ENCODE measurements at places on chromosomes 2 and 18.

- no peak for DNase-seq
Observed at GRCh38 chr2:227474410-227474809, 2.5 kb downstream of the AGFG1 start.

- no peak for DNase-seq
Observed at GRCh38 chr2:164504253-164504652, 117.0 kb downstream of the GRB14 start.

DNA sequence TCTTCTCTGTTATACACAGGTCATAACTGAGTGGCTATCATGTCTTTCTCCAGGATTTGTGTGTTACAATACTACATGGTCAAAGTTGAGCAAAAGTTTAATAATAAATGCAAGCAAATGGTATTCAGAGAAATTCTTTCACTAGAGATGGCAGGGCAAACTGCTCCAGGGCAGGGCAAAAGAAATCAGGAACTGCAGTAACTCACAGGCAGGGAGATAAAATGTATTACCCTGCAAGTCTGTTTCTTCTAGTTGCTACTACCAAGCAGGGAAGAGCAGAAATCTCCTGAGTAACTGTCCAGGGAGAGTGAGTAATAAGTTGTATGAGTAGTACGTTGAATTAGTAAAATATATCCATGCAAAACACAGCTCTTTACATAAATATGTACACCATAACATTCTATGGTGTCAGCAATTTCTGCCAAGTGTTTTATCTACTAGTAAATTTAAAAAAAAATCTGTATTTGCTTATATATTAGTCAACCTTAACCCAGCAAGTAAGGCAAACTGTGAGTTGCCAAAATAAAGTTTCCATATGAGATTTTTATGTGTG lies 404.1 kb downstream of the ZEB2 start:
- DNase-seq: no peak

GRCh38 chr2:163775304-163775703 lies 39.5 kb upstream of the FIGN start:
- DNase-seq: no peak

DNA sequence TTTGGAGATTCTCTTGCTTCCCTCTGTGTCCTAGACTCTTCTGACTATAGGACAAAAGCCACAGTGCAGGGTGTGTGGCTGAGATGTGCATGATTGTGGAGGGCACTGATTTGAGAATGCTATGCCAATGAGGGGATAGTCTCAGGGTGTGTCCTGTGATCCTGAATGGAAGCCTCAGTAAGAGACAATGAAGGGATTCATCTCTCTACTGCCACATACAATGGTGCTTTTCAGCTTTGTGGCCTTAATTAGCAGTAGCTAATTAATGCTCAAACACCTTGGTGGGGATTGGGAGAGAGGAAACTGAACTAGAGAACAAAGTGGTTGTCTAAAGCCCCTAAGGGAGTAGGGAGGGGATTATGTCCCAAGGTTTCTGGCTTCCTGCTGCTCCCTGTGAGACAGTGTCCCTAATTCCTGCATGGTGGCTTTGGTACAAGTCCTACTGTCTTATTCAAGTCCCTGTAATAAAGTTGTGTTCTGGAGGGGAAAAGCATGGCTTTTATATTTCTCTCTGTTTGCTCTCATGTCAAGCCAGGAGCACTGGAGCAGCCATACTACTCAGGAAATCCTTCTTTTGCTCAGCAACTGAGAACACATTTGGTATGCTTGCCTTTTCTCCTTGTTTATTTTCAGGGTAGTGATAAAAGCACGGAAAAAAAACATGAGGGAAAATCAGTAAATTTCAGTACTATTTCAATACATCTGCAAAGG lies 415.2 kb upstream of the TCF4 start:
- no peak for DNase-seq

- no peak for DNase-seq
Observed at GRCh38 chr2:121191191-121192170, 93.5 kb downstream of the TFCP2L1 start.

DNA sequence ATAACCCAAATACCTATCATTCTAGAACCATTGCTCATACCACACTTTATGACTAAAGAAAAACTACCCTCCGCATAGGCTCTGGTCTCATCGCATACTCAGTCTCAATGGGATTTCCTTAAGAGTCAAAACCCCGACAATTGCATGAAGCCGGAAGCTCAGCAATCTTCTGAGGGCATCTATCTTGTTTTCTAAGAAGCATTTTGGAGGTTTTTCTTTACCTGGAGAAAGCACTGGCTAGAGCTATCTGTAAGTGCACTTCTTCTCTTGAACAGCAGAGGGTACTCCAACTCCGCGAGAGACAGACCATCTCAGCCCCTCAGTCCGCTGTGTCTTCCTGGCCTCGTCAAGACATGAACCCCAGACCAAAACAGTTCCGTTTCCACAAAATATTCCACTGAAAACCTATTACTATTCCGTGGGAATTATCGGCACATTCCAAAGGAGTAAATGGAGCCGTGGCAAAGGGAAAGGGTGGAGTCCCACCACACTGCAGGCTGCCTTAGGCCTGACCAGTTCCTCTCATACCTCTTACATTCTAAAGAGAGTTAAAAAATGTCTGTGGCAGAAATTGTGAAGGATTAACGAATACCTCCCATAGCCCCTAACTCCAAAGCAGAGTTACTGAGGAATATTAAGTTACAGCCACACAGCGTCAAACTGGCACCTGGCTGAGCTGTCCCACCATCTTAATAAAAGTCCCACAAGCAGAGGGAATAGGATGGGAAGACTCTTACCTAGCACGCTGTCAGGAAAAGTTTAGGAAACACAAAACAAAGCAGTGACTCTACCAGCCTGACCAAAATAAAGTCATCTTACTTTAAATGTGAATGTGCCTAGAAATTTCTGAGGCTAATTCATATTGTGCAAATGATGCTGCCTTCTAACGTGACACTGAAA lies 325.6 kb upstream of the VRK2 start:
- no peak for DNase-seq

GRCh38 chr2:29001806-29002205 lies 20.7 kb downstream of the TOGARAM2 start:
- no peak for DNase-seq

DNA sequence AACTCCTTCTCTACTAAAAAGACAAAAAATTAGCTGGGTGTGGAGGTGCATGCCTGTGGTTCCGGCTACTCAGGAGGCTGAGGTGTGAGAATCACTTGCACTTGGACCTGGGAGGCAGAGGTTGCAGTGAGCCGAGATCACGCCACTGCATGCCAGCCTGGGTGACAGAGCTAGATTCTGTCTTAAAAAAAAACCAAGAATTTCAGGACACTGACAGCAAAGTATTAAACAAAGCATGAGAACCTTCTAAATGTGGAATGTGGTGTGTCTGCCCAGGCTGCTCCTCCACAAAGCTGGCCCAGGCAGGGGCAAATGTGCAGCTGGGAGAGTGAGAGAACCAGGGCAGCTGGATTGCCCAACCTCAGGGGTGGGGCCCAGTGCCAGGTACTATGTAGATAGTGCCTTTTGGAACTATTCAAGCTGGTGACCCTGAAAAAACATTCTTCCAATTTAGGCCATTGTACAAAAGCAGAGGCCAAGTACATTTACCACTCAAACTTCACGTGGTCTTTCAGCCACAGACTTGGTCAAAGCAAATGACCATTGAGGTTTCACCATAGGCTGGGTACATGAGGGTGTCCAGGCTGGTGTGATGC lies 6.7 kb upstream of the UGT1A5 start:
- no peak for DNase-seq

GRCh38 chr2:40628556-40628955 lies 176.7 kb upstream of the SLC8A1 start:
- no peak for DNase-seq

DNA sequence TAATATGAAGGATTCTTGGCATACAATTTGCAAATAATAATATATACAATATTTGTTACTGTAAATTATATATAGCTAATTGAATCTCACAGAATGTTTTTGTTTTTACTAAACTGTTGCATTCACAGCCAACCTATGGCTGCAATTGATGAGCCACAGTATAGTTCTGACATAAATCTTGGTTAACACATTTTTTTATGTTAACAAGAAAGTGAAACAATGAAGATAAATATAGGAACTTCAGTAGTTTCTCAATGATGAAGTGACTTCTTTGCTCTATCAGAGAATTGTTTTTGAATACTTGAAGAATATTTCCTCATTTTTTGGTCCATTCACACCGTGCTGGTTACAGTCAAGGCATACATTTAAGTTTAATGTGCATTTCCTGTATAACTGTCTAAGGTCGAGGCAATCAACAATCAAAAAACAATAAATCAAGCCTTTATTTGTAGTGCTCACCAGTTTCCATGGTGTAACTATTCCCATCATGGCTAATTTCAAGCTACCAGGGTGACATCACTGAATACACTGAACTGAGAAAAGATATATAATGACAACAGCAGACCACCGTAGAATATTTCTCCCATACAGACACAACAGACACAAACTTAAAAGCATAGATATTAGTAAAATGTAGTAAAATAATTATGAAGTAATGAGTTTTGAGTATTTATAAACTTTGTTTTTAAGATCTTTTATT lies 12.9 kb upstream of the ETAA1 start:
- DNase-seq: no peak

- no peak for DNase-seq
Observed at GRCh38 chr18:11089931-11090715, 59.2 kb downstream of the PIEZO2 start.

DNA sequence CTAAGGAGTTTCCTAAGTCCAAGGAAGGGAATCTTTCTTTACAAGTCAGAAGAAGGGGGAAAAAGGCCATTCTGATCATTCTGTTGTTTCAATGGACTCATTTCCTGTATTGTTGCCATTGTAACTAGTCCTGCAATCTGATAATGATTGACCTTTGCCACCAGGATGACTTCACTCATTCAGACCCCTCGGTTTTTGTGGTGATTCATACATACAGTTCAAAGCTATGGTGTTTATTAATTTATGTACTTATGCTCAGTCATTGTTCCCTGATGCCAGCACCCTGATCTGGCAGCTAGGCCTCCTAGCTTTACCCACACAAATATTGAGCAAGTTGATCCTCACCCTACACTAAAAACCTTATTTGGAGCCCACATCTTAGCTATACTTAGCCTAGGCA lies 57.6 kb upstream of the ZNF519 start:
- DNase-seq: no peak

DNA sequence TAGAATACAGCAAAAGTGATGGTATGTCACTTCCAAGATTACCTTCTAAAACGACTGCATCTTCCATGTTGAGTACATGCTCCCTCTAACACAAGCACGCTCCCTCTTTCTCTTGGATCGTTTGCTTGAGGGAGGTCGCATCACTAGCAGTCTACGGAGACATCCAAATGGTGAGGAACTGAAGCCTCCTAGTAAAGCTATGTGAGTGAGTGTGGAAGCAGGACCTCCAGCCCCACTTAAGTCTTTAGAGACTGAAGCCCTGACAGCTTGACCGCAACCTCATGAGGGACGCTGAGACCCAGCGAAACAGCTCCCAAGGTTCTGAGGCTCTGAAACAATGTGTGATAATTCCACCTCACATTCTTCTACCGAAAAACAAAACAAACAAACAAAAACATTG lies 486.7 kb upstream of the GCFC2 start:
- no peak for DNase-seq

GRCh38 chr2:188786368-188786841 lies 187.8 kb upstream of the COL3A1 start:
- no peak for DNase-seq

DNA sequence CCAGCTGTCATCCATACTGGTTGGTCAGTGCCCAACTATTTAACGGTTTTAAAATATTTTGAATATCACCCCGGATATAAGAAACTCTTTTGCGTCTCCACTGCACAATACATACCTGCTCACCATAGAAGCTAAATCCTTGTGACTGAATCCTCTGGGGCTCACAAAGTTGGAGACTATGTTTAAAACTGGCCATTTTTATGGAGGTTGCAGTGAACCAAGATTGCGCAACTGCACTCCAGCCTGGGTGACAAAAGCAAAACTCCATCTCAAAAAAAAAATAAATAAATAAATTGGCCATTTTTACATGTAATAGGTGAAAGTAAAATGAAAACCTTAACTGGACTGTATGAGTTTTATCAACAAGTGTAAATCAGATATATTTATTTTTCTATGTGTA lies 55.6 kb upstream of the TMEM17 start:
- DNase-seq: no peak

DNA sequence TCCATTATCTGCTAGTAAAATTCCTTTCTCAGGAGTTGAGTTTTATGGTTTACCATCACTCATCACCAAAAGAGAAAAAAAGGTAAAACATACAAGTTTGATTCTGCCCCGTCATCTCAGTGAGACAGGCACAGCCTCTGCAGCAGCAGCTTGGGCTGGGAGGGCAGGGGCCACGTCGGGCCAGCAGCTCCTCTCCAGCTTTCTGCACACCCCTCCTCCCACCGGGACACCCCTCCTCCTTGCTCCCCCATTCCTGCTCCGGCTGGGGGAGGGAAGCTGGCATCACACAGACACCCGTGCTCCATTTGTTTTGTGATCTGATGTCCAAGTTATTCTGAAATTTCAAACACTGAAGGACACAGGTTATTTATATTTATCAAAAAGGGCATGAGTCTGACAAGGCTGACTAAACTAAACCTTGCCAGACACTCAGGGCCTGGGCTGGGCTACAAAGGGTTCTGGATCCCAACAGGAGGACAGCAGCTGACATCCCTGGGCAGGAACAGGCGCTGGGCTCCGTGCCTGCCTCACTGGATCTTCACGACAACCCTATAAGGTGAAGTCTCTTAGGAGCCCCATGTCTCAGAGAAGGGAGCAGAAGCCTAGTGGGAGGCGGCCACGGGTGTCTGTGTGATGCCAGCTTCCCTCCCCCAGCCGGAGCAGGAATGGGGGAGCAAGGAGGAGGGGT lies 71.4 kb downstream of the HDAC4 start:
- no peak for DNase-seq

DNA sequence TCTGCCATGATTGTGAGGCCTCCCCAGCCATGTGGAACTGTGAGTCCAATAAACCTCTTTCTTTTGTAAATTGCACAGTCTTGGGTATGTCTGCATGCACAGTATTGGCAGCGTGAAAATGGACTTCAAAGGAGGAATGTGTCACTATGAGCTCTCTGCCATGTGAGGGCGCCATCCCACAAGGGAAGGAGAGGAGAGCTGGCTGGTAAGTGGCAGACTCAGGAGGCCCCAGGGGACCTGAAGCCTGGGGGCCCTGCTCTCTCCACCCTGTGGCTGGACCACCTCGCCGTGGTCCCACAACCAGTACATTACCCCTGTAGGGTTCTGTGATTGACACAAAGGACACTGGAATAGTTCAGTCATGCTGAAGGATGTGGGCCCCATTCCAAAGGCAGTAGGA lies 122.1 kb downstream of the RPIA start:
- DNase-seq: no peak

GRCh38 chr18:48724442-48724841 lies 185.6 kb downstream of the CTIF start:
- DNase-seq: no peak

GRCh38 chr2:65264821-65265670 lies 37.4 kb downstream of the ACTR2 start:
- DNase-seq: no peak

Measured in stimulated activated CD4-positive, alpha-beta T cell treated with anti-CD3 and anti-CD28 coated beads, Interleukin-15, amount 100 ng/mL, for 48 hours (primary cell).